ENCODE measurements at places on chromosomes 12 and 14. TPM values are rescaled to one million over a fixed set of nuclear protein-coding genes. Genes with fewer than 3 reads are reported as not detected.

DNA sequence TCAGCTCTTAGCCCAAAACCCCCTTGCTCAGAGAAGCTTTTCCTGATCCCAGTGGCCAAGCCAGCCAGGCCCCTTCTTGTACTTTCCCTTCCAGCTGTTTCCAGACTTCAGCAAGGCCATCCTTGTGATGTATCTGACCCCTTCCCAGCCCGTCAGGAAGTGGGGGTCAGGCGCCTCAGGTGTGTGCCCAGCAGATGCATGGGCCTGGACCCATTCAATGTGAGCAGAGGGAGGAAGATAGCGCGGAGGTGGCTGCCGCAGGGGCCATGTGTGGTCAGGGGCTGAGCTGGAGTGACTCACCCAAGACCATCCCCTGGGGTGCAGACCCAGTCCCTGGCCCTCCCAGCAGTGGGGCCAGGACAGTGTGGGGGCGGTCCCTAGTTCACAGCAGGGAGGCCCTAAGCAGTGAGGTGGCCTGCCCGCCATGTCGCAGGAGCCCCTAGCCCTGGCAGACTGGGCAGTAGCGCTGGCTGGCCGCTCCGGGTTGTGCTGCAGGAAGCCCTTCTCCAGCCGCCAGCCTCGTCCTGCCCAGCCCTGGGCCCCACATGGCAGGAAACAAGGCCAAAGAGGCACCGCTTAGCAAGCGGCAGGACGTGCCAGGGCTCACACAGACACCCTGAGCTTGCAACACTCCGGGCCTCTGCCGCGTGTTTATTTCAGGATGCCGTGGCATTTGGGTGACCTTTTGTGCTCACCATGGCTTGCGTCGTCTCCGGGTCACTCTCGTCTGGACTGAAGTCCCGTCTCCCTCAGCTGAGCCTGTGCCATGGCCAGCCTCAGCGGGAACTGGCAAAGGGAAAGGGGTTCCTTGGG is 12.0 kb downstream of the ADSS1 start:
- H3K27me3 ChIP-seq: no peaks in the 10 kb centered on the region
- peak; percentile 79 for DNase-seq
- no peaks in the 10 kb centered on the region for H3K4me1 ChIP-seq
- H3K27ac ChIP-seq: no peak overlapping the region
- H3K4me3 ChIP-seq: no peak overlapping the region

DNA sequence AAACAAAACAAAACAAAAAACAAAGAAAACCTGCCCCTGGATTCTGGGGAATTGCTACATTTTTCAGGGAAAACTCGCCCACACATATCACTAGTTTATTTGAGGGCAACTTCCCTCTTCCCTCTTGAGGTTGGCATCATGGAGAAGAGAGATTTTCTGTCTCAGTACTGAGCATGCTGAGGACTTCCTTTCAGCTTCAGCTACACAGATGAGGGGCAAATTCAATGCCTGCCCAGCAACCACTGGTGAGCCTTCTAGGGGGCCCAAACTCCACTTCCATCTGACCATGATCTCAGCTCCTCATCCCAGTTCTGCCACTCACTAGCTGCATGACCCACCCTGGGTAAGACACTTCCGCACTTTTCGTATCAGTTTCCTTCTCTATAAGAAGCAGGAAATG is 63.1 kb upstream of the SCN8A start:
- DNase-seq: no peak
- H3K27ac ChIP-seq: no peak overlapping the region
- H3K4me1 ChIP-seq: peaks cover 18% of the 10 kb centered on the region

DNA sequence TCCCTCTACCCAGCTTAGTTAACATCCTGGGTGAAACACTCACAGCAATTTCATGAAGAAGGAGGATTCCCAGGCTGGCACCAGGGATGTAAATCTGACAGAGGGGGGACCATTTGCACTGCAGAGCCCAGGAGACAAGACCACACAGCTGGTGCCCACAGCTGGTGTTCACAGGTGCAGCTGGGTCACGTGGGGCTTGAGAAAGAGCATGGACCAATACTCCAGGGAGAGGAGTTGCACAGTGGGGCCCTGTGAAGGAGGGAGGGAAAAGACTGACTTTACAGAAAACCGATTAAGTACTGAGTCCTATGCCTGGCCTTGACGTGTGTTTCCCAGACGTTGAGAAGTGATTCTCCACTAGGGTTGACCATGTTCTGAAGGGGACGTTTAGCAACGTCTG is 1316.7 kb upstream of the TMEM132C start:
- H3K36me3 ChIP-seq: no peaks in the 10 kb centered on the region
- no peak overlapping the region for H3K27ac ChIP-seq
- H3K4me1 ChIP-seq: peaks cover 13% of the 10 kb centered on the region

GRCh38 chr14:95006051-95006450 is 151.3 kb downstream of the DICER1 start:
- H3K27me3 ChIP-seq: no peaks in the 10 kb centered on the region
- H3K27ac ChIP-seq: no peak overlapping the region
- no peak overlapping the region for H3K4me3 ChIP-seq
- H3K4me1 ChIP-seq: peaks cover 12% of the 10 kb centered on the region
- DNase-seq: no peak

DNA sequence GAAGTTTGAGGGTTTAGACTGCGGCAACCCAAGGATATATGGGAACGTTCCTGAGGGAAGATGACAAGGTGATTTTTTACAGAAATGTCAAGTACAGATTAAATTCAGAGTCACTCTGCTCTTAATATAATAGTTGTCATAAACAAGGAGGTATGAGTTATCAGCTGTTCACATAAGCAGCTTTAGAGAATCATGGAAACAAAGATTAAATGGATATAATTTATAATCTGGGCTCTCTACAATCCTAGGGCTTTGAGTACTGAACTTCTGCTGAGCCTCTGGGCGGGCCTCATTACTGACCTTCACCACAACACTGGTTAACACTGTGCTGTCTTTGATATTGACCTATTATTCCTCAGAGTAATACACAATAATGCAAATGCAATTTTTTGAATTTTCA is 577.8 kb downstream of the RPS29 start:
- DNase-seq: no peak
- H3K27ac ChIP-seq: no peak overlapping the region
- no peaks in the 10 kb centered on the region for H3K4me1 ChIP-seq
- no peaks in the 10 kb centered on the region for H3K27me3 ChIP-seq

DNA sequence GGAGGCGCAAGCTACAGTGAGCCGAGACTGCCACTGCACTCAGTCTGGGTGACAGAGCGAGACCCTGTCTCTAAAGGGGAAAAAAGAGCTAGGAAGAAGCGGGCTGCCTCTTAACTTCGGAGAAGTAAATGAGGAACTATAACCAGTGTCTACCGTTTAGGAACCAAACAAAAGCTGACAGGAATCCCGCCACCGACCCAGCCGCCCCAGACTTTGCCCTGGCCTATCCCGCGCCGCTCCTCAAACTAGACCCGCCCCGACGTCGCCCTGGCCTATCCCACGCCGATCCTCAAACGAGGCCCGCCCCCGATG is 568 bp upstream of the SIVA1 start:
- H3K4me1 ChIP-seq: peaks cover 8% of the 10 kb centered on the region
- DNase-seq: no peak
- H3K36me3 ChIP-seq: peaks cover 8% of the 10 kb centered on the region
- H3K4me3 ChIP-seq: peak overlapping the region; percentile 53
- H3K27ac ChIP-seq: peak overlapping the region; percentile 80

DNA sequence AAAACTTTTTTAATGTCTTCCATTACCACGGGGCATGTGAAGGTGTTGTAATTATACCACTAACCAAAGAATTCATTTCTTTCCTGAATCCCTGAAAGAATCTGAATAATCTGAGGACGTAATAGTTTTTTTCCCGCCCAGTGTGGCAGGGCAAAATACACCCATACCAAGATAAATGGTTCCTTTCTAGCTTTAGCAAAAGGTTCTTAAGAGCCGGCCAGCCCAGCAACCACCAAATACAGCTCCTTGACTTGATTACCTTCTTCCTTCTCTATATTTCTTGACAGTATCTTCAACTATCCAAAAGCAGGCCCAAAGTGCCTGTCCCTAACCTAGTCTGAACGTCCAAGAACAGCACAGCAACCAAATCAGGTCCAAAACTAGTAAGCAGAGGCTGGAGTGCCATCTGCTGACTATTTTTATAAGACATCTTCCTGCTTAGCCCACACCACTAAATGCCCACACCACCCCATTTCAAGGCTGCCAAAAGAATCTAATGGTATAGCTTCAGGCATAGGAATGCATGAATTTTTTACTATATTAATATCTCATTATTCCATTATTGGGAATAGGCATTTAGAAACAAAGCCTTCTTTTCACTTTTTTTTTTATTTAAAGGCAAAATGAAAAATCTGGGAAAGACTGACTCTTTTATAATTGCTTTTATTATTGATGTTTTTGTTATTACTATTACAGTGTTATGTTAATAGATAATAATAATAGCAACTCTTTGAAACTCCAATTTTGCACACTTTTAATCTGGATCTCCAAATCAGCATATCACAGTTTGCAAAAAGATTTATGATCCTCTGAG is 524.4 kb downstream of the MED13L start:
- H3K4me1 ChIP-seq: peaks cover 14% of the 10 kb centered on the region
- H3K27me3 ChIP-seq: peaks cover 13% of the 10 kb centered on the region
- DNase-seq: peak; percentile 84
- no peak overlapping the region for H3K4me3 ChIP-seq
- H3K36me3 ChIP-seq: no peaks in the 10 kb centered on the region

DNA sequence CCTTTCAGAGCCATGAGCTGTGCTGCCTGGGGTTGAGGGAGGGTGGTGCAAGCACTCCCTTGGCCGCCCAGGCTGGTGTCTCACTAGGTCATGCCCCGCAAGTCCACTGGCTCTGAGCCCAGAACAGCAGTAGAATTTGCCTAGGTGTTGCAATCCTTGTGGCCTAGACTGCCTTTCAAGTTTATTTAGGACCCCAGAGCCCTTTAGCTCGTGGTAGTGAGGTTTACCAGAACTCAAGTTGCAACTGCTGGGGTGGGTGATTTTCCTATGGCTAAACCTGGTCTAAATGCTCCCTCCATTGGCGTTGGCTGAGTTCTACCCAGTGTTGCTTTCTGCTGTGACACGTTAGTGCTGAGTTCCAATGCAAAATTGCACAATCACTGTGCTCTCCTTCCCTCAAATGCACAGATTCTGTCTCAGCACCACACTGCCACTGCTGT is 287.2 kb downstream of the BCAT1 start:
- H3K27ac ChIP-seq: no peak overlapping the region
- H3K4me1 ChIP-seq: no peaks in the 10 kb centered on the region
- H3K36me3 ChIP-seq: no peaks in the 10 kb centered on the region
- no peaks in the 10 kb centered on the region for H3K27me3 ChIP-seq
- no peak overlapping the region for H3K4me3 ChIP-seq
- no peak for DNase-seq

DNA sequence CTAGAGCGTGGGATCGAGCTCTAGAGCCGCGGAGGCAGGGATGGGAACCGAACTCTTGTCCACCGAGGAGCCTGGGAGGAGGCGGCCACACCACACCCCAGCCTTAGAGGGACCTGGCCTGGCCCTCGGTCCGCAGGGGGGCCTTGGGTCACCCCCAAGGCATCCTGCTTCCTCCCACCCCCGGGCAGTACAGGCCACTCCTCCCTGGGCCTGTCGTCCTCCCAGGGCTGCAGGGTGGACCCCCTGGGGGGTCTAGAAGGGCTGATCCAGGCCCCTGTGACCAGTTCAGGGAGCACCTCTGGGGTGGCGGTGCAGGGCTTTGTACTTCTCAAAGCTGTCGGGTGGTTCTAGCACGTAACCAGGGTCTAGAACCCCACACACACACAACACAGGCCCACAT is 79.1 kb upstream of the FBRSL1 start:
- H3K27ac ChIP-seq: no peak overlapping the region
- no peak for DNase-seq
- H3K27me3 ChIP-seq: peaks cover 2% of the 10 kb centered on the region
- H3K4me3 ChIP-seq: no peak overlapping the region
- no peaks in the 10 kb centered on the region for H3K4me1 ChIP-seq

Gene RNASE7
- total RNA-seq: not detected

Gene MMAB
- 89.4 TPM for total RNA-seq

DNA sequence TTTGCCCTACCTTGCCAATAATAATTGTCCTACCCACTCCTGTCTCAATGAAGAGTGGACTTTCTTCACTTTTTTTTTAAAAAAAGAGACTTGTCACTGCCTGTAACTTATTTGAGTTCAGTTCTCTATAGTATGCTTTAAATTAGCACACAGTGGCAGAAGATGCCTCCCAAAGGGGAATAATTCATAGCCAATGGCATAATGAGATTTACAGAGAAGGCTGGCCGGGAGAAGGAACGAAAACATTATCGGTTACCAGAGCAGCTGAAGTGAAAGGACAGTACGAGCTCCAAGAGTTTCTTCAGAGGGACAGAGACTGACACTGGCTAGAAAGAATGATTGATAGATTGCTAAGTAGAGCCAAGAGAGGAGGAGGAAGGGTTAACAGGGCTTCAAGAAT is 356.3 kb downstream of the EMP1 start:
- DNase-seq: no peak
- H3K27me3 ChIP-seq: no peaks in the 10 kb centered on the region
- H3K27ac ChIP-seq: no peak overlapping the region
- H3K4me1 ChIP-seq: no peaks in the 10 kb centered on the region
- no peak overlapping the region for H3K4me3 ChIP-seq

GRCh38 chr12:63351370-63351769 is 200.4 kb upstream of the AVPR1A start:
- H3K4me1 ChIP-seq: no peaks in the 10 kb centered on the region
- no peak for DNase-seq
- H3K36me3 ChIP-seq: no peaks in the 10 kb centered on the region
- H3K4me3 ChIP-seq: no peak overlapping the region
- no peaks in the 10 kb centered on the region for H3K27me3 ChIP-seq
- no peak overlapping the region for H3K27ac ChIP-seq

- H3K4me3 ChIP-seq: no peak overlapping the region
- no peaks in the 10 kb centered on the region for H3K4me1 ChIP-seq
- DNase-seq: no peak
- no peak overlapping the region for H3K27ac ChIP-seq
- no peaks in the 10 kb centered on the region for H3K36me3 ChIP-seq
These were observed 269.9 kb upstream of the SFSWAP start for GRCh38 chr12:131441060-131441396.

- DNase-seq: peak; percentile 15
- H3K27ac ChIP-seq: no peak overlapping the region
- H3K36me3 ChIP-seq: no peaks in the 10 kb centered on the region
- peaks cover 5% of the 10 kb centered on the region for H3K4me1 ChIP-seq
- no peak overlapping the region for H3K4me3 ChIP-seq
These were observed 43.2 kb downstream of the SSPN start for GRCh38 chr12:26238341-26239121.

Gene CELA1
- total RNA-seq: not detected

Gene LMNTD1
- total RNA-seq: not detected

DNA sequence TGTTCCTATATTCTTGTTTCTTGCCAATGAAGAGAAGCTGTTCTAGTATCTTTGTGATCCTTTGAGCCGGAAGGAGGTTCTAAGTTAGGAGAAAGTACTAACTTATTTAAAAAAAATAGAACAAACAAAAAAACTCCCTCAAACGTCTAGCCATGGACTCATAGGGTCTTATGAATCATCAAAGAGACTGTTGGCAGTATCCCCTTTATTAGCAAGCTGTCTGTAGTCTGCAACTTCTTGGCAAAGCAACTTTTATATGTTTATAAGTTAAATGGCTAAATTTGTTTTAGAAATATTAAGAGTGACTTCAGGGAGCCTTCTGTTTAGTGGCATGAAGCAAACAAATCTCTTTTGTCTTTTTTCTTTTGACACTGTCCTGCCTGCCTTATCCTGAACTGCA is 291.9 kb downstream of the FUT8 start:
- H3K27me3 ChIP-seq: no peaks in the 10 kb centered on the region
- DNase-seq: no peak
- H3K36me3 ChIP-seq: no peaks in the 10 kb centered on the region
- H3K4me3 ChIP-seq: no peak overlapping the region

Measured in cardiac muscle cell (in vitro differentiated cells and primary cell).